ENCODE measurements at places on chromosomes 12 and 14.

DNA sequence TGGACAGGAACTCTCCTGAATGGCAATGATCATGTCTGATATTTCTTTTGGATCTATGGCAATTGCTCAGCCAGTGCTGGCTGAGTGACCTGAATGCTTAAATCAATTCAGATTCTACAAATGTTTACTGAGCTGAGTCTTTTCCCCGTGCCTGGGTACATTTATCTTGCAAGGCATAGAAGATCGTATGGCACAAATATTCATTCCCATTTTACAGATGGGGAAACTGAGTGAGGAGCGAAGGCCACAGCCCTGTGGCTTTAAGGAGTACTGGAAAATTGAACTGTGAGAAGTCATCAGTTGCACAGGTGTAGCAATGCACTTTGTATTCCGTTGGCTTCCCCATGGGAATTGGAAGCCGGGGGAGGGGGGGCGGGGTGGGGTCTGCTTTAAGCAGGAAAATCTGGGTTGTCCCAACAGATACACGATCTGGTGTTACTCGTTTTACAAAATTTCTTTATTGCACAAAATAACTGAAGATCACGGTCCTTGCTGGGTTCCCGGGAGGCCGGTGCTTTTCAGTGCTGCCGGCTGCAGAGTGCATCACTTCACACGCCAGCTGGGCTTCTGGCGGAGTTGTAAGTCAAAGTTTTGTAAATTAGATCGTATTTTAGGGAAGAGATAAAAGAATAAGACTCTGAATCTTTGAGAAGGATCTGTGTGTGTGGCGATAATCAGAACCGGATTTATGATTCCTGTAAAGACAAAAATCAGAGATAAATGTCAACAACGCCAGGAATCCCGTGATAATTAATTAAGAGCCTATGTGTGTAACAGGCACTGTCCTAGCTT is 75.0 kb upstream of the MAP1LC3B2 start:
- no peak for DNase-seq

DNA sequence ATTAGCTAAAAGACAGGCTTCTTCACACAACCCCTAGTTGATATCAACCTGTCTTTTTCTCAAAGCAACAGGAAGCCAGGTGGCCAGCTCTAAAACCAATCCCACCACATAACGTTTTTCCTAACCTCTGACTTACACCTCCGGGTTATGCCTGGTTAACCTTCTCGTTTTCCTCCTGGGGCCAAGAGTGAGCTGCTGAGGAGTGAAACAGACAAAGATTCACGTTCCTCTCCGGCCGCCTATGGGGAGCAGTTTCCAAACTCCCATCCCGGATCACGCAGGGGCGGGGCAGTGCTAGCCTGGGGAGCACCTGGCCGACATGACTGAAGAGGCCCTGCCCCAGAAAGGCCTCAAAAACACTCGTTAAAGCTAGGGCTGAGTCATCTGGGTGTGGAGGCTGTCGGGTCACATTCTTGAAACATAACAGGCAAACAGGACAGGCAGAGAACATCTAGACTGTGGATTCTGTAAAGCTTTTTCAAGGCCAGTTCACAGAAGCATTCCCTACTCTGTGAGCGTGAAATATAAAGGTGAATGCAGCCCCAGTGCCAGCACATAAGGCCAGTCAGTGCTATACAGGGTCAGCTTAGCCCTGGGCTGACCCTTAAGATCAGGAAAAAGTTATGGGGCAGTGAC is 25.9 kb upstream of the LGALS3 start:
- peak; percentile 83 for DNase-seq

DNA sequence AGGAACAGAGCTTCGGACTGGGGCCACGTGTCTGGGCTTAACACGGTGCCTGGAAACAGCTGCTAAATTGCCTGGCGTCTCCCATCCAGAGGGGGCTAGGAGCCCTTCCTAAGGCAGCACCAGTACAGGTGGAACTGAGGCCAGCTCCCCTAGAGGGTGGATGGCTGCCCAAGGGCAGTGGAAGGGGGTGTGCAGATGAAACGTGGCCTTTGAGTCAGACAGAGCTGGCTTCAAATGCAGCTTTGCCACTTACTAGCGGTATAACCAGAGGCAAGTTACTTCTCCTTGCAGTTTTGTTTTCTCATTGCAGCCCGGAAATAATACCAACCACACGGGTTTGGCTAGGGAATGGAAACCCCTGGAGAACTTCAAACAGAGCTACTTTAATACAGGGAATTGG is 59.3 kb upstream of the SLC24A4 start:
- DNase-seq, result no peak

DNA sequence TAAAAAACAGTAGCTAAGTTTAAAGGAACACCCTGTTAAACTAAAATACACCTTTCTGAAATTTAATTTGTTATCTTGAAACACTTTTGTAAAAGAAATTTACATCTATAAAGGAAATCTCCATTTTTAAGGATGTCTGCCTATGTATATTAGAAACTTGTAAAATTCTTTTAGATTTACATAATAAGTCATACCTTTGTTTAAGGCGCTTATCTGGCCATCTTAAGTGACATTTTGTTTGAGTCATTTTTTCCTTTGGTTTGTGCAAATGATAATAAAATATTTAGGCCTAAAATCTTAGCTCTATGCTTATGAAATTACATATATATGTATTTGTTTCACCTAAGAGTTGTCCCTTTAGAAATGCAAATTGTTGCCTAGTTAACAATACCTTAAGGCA is 1193.4 kb downstream of the FSCB start:
- DNase-seq, result no peak

GRCh38 chr12:71166862-71167496 is 9.2 kb upstream of the TSPAN8 start:
- no peak for DNase-seq

DNA sequence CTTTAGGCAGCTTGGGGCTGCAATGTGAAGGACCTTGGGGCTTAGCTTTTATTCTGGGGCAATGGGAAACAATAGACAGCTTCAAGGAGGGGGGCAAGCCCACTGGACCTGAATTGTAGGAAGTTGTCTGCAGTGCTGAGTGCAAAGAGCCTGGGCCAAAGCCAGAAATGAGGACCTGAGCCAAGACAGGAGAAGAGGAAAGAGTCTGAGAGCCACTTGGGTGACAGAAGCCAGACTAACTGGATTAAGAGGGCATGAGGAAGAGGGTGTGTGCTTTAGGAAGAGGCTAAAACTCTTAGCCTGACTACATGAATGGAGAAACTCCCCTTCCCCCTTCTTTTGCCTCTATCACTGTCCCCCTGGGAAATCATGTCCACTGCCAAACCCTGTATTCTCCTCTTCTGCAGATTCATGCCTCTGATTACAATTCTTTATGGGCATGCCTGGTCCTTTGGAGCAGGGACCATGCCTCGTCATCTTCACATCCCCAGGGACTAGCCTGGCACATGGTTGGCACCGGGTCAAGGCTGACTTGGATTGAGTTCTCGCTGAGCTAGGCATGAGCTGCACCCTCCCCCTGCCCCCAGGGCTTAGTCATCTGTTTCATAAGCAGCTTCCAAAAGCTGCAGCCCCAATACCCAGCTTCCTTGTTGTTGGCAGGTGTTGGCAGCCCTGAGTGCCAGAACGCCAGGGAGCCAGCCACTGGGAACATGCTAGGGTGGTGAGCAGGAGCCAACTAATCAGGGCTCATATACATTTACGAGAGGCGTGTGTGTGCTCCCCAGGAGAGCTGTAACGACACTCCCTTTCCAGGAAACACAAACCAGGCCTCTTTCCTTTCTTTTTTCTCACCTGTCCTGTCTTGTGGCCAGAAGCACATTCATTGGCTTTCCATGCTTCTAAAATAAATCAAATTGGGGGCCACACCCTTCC is 27.7 kb upstream of the JDP2 start:
- peak; percentile 93 for DNase-seq

GRCh38 chr14:30162066-30162465 is 234.4 kb upstream of the PRKD1 start:
- no peak for DNase-seq

- no peak for DNase-seq
These were observed 21.7 kb upstream of the PLBD1 start for GRCh38 chr12:14589169-14590004.

DNA sequence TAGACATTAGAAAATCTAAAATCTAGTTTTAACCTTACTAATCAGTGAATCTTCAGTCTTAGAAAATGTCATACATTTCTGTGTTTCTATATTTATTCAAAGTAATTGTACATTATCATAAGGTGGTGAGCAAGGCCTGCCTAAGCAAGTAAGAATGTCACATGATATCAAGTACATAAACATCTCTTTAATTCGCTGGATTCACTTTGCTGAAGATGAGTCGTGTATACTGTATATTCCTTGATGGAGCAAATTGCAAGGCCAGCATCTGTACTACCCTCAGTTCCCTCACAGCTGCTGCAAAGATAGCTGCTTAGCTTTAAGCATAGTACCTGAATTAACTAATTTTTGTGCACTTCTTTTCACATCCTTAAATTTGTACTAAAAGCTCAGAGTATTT is 8.5 kb upstream of the AK7 start:
- DNase-seq, result no peak
